ENCODE measurements at places on chromosomes 12 and 14. TPM values are rescaled to one million over a fixed set of nuclear protein-coding genes. Genes with fewer than 3 reads are reported as not detected.
A peak's percentile ranks its signal among the peaks of the same experiment; 100 is the strongest.

Gene IAPP
- total RNA-seq = not detected

DNA sequence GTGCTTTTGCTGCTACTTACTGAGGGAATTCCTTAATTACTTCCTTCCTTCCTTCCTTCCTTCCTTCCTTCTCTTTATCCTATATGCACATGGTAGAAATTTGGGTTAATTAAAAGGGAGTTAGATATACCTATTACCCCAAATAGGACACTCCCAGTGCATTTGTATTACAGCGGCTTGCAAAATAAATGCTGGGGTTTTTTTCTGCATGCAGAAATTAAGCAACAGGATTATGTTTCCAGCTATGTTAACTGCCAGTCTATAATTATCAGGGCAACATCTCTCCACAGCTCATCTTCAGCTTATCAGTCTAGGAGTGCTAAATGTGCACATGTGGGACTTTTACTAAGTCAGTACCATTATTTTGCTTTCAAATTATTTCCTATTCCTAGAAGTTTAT is 132.9 kb upstream of the SLC35F4 start:
- DNase-seq = no peak

DNA sequence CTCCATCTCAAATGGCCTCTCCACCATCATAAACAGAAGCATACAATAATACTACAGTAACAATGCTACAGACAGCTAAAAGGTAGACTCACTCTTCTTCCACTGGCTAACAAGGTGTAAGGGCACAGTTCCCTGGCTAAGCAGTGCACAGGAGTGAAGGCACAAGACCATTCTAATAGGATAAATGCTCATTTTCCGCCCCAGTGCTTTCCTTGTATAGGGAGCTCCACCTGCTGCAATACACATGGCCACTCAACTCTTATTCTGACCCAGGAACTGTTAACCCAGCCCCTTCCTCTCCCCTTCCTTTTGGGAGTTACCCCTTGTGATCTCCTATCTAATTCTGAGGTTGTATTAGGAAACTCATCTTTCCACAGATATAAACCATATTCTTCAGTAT is 124.6 kb downstream of the KCNK10 start:
- DNase-seq = no peak

Gene CD9
- total RNA-seq = 427 TPM

DNA sequence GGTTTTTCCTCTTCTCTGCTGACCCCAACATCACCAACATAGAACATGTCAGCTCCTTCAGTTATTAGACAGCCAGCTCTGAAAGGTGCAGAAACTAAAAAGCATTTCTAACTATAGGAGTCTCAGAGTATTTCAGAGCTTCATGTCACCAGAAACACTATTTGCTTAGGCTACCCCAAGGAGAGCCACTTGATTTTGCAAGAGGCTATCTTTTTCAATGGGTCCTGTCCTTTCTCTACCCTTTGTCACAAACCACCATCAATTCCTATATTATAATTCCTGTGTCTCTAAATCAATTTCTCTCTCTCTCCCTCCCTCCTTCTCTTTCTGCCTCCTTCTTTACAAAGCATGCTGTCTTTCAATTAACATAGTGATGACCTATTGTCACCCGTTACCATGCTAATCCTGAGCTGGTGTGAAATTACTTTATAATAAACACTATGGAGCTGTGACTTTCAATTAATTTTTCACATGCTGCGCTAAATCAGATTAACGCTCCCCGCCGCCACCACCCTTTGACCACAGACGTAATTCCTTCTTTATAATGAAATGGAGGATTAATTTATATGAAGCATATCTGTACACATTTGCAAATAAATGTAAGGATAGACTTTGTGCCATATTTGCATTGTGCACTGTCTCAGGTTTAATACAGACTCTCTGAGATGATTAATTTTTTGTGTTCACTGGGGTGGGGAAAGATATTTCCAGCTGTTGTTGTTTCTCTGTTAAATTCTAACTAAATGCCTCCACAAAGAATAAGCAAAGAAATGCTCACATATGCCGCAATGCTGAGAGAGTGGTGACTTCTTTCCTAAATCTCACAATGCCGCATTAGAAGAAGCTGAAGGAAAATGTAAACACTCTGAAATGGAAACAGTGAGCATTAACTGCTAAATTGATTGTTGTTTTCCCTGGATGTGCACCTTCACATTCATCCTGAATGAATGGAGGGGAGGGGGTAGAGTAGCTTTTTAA is 418.6 kb downstream of the PDZRN4 start:
- DNase-seq = no peak

DNA sequence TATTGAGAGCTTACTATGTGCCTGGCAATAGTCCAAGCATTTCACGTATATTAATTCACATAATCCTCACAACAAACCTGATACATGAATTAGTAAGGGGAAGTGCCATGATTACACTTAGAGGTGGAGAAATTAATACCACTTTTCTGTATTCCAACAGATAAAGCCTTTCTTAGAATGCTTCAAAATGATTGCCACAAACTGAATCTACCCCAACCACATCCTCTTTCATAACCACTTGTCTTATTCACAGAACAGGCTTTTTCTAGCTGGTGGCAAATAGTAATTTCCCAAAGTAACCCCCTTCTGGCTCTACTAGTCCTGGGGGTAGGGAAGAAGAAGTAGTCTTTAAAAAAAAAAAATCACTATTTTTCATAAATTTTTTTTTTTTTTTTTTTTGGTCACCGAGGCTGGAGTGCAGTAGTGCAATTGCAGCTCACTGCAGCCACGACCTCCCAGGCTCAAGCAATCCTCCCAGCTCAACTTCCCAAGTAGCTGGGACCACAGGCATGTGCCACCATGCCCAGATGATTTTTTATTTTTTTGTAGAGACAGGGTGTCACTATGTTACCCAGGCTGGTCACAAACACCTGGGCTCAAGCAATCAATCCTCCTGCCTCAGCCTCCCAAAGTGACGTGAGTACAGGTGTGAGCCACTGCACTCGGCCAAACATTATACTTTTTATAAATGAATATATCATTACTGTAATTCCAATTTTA is 59.0 kb upstream of the ARID2 start:
- no peak for DNase-seq

GRCh38 chr12:102061096-102061559 is 663 bp downstream of the WASHC3 start:
- DNase-seq = no peak

- DNase-seq = no peak
Measured at GRCh38 chr14:87079416-87079815, 913.6 kb downstream of the GALC start.

DNA sequence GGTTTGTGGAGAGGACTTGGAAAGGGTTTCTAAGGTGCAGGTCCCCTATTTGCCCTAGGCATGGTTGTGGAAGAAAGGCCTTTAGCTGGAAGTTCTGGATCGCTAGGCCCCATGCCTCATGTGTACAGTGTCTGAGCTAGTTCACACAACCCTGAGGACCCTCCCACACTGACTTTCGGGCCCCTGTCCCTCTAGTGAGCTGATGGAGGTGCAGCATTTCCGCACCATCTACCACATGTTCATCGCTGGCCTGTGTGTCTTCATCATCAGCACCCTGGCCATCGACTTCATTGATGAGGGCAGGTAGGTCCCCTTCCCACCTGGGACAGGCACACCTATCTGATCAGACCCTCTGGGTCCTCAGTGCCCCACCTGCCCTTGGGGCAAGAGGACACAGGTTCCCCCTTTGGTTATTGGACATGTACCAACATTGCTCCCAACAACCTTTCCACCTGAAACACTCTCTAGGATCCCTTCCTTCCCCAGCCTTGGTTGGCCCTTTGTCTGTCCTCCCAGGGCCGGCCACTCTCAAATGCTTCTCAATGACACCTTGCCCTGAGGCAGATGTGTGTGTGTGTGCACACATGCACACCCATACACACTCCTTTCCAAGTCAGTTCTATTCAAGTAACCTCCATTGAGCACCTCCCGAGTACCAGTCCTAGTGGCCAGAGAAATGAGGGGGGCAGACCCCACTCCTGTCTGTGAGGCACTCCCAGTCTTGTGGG is 2.6 kb downstream of the SOAT2 start:
- peak; percentile 33 for DNase-seq

DNA sequence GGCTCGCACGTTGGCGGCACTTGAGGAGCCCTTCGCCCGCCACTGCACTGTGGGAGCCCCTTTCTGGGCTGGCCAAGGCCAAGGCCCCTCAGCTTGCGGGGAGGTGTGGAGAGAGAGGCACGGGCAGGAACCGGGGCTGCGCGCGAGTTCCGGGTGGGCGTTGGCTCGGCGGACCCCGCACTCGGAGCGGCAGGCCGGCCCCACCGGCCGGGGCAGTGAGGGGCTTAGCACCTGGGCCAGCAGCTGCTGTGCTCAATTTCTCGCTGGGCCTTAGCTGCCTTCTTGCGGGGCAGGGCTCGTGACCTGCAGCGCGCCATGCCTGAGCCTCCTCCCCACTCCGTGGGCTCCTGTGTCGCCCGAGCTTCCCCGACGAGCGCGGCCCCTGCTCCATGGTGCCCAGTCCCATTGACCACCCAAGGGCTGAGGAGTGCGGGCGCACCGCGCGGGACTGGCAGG is 71.6 kb upstream of the CNTN1 start:
- DNase-seq = no peak

- peak; percentile 22 for DNase-seq
Measured at GRCh38 chr14:99123208-99123870, 148.7 kb downstream of the BCL11B start.
